ENCODE measurements at places on chromosomes 3 and 15.

DNA sequence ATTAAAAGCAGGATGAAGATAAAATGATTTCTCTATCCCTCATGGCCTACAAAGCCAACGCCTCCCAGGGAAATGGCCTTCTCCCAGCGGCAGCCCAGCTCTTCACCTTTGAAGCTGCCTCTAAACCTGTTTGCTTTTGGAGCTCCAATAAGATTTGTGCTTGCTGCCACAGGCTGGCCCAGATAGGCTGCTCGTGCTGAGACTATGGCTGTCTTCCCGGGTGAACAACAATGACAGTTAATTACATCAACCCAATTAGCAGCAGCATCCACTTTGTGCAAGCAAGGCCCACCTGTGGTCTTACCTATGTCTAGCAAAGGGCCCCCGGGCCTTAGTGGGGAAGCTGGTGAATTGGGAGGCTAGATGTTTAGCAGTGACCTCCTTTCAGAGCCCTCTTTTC, 179.6 kb downstream of the P3H2 start:
- DNase-seq, result peak; percentile 31

GRCh38 chr15:25670025-25670554, 193.0 kb downstream of the ATP10A start:
- DNase-seq, result no peak

- DNase-seq, result no peak
Observed at GRCh38 chr15:57667171-57667849, 39.2 kb upstream of the POLR2M start.

- DNase-seq, result no peak
Observed at GRCh38 chr15:90232941-90233386, 777 bp downstream of the CIB1 start.

GRCh38 chr15:47887241-47887800, 170.0 kb downstream of the SEMA6D start:
- DNase-seq, result peak; percentile 39

DNA sequence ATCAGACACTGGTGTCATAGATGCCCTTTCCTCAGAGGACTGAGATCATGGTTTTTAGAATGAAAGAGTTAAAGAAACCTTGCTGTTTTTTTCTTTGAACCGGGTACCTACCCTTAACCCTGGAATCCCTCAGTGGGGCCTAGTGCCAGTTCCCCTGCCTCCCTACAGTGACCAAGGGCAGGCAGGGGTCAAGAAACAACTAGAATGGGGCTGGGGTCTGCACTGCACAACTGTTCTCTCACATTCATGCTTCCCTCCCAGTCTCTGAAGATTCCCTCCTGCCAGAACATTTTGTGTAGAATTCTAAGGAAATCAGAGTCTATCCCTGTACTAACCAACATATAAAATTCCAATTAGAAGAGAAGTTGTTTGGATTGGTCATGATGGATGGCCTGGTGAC, 47.9 kb downstream of the TGFBR2 start:
- no peak for DNase-seq

DNA sequence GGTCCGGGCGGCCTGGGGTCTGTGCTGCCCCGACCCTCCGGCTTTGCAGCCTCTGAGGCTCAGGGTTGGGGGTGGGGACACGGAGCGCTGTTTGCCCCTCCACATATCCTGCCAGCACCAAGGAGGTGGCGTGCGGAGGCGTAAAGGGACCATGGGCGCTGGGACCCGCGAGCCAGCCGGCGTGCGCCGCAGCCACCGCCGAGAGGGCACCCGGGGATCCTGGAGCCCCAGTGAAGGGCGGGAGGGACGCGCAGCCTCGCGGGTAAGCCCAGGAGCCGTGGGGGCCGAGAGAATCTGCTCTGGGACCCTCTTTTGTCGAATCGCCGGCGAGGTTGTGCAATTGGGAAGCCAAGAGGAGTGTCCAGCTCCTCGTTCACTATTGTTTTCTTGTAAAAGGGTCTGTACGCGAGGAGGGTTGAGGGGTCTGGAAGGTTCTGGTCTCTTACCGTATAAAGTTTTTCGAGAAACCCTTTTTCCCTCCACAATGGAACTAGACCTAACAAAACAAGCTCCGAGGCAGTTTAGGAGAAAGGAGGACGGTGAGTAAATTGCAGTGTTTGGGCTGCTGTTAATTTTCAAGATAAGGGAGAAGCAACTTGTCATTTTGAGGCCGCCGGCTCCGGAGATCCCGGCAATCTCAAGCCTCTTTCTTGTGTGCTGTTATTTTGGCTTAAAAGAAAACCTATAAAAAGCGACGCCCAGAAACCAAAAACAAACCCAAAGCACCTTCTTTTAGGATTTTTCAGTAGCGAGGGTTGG, 29.9 kb upstream of the ST3GAL6 start:
- peak; percentile 51 for DNase-seq

DNA sequence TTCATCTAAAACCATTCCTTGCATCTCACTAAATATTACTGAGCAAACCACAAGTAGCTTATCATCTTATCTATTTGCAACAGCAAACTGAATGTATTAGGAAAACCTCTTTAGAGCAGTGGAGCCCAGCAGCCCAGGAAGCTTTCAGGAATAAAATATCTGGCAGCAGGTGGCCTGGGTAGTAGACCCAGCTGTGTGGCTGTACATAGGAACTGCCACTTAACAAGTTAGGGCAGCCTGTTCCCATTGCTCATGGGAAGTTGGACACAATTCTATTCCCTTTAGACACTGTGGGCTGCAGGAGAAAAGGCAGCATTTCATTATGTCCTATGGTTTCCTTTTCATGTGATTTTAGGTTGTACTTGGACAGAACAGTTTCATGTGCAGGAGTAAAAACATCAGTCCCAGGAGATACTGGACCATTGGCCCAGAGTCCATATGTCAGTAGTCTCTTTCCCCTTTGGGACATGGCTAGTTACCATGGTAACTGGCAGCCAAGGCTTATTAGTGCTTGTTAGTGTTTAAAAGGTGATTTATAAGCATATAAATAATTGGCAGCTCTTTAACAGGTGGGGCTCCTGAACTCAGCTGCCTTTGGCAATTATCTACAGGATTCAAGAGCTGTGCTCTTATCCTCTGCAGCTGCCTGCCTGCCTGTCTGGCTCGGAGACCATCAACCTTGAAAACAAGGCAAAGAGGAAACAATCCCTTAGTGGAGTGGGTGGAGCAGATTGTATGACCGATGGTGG, 28.9 kb upstream of the LSAMP start:
- DNase-seq, result peak; percentile 99

DNA sequence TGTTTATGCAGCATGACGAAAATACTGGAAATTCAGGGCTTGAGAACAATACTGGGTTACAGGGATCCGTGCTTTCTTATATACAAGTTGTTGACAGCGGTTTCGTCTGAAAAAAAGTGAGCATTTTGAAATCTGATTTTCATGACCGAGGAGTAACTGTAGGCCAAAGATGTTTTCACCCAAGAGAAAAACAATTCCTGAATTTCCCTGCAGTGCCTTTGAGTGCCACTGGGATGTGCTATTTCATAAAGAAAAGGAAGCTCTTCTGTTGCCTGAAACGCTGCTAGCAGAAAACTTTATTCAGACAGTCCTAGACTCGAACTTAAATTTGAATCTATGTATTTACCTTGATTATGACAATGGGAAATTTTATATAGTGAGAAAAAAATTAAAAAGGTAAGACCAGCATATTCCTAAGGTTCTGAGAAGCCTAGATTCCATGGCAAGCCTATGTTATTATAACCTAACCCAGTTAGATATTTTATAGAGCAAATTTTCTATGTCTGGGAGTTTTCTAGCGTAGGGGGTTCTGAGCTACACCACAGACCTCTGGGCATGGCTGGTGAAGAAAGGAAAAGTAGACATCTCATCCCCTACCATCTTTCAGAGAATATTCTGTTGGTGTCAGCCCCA, 30.2 kb downstream of the KCNAB1 start:
- DNase-seq, result peak; percentile 73

DNA sequence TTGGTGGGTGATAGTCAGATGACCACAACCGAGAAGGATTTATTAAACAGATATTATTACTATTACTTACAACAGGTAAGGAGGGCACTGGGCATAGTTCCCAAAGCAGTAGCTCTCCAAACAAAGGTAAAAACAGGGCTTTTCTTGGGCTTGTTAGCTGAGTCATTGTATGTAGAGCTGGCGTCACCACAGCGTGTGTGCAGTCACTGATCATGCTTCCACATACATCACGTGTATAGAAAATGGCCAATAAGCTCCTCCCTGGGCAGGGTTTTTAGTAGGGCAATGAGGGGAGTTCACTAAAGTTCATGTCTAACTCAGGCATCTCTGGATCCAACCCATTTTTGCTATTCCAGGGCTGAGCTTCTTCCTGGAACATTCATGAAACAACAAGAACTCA, 5.8 kb upstream of the SAMMSON start:
- DNase-seq, result no peak

GRCh38 chr15:31247404-31247803, 79.2 kb upstream of the KLF13 start:
- DNase-seq, result no peak

DNA sequence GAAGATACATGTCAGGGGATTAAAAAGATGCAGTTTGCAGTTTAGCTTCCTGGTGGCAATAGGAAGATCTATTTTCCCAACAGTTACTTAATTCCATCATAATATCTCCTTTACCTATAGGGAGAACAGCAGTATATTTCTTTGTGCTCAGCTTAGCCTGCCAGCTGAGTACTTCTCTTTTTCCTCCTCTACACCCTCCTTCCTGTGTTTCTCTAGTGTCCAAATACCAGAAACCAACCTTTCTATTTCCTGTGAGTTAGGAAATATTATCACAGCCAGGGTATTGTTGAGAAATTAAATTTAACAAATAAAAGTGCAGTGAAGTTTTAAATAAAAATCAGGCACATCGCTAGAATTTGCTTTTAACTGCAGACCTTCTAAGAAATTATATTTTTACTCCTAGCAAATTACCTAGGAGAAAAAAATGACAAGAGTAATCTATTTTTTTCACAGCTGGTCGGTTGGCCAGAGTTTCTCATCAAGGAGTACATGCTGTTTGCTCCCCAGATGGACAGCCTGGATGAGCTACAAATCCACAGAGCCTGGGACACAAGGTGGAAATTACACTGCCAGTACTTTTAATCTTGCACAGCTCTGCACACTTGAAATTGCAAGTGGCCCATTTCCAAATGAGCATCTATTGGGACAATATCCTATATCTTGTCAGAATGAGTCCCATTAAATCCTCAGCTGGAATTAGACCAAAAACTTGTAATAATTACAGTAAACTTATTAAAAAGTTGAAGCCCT, 185.2 kb upstream of the CFAP20DC start:
- no peak for DNase-seq

- DNase-seq, result no peak
Observed at GRCh38 chr3:41997702-41998550, 36.0 kb upstream of the ULK4 start.

DNA sequence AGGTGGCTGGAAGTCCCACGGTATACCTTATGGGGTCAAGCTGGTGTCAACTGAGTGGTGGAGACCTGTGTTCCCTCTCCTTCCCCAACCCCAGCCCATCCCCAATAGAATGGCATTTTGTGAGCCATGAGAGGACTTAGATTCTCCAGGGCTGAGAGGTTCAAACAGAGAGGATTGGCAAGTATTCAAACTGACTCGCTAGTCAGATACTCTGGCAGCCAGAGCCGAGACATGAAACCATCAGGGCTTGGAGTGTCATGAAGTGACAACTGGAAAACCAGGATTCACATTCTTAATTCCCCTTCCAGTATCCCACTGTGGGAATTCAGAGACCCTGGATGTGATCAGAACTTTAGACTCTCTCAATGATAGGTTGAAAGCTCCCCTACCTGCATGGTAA, 159.4 kb upstream of the SNTN start:
- no peak for DNase-seq

GRCh38 chr3:134371542-134372324, 2.5 kb downstream of the AMOTL2 start:
- DNase-seq, result no peak

- no peak for DNase-seq
Observed at GRCh38 chr3:47315069-47315647, 32.4 kb downstream of the KLHL18 start.

- no peak for DNase-seq
Observed at GRCh38 chr3:131284302-131284701, 97.3 kb upstream of the NUDT16 start.

GRCh38 chr3:114223143-114223542, 14.2 kb downstream of the ZNF80 start:
- DNase-seq, result no peak

DNA sequence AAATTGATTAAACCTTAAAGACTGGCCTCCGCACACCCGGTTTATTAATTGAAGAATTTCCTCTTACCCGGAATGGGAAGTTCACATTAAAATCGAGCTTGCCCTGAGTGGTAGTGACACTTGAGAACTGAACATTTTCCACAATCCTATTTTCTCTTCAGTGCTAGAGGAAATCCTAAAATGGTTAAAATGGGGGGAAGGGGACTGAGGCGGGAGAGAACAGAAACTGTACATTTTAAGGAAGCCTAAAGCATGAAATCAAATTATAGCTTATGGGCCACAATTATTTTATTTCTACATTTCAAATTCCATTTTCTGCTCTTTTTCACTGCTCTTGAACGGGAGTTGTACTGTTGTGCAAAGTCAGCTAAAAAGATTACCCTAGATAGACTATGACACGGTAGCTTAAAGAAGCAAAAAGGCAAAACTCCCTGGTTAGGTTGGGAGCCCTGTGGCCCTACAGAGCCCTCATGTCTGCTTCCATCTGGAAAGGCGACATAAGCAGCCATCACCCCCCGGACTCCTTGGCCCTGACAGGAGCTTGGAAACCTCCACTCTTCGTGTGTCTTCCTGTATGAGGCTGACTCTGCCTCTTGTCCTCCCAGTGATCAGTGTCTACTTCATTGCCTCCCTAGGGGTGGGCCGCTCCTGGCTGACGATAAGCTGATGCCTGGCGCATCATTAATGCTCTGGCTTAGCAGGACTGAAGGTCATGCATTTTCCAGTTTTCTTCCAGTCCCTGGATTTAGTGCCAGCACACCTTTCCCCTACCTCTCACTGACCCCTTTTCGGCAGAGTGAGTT, 79.3 kb downstream of the EEFSEC start:
- no peak for DNase-seq

DNA sequence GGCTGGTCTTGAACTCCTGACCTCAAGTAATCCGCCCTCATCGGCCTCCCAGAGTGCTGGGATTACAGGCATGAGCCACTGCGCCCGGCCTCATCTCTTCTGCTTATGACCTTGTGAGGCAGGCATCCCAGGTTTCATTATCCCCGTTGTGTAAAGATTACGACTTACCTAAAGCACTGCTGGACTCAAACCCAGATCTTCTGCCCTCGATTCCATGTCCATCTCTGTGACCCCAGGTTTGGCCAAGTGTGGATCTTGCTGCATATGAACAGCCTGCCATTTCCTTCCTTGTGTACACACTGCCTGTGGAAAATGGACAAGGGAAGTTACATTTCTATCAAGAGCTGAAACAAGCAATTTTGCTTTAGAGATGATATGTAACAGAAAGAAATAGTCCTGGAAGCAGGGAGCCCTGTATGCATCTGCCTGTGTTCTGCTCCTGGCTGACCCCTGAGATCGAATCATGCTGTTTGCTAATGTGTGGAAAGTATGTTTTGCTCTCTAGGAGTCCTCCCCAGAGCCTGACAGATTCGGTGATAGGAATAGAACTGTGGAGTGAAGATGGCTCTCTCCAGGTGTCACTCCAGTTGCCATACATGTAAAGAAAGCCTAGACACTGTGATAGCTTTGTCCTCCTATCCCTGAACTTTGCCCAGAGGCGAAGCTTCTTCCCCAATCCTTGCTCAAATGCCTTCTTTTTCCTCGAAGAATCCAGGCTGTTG, 11.8 kb upstream of the LIPC start:
- DNase-seq, result no peak

- no peak for DNase-seq
Observed at GRCh38 chr3:66224220-66224619, 3.4 kb downstream of the SLC25A26 start.

- no peak for DNase-seq
Observed at GRCh38 chr3:17817545-17817944, 75.1 kb upstream of the TBC1D5 start.

Data from NCI-H1105 treated with DMSO at 0.1 percent for 48 hours (cell line).